ENCODE measurements at places on chromosomes 1 and 21.

DNA sequence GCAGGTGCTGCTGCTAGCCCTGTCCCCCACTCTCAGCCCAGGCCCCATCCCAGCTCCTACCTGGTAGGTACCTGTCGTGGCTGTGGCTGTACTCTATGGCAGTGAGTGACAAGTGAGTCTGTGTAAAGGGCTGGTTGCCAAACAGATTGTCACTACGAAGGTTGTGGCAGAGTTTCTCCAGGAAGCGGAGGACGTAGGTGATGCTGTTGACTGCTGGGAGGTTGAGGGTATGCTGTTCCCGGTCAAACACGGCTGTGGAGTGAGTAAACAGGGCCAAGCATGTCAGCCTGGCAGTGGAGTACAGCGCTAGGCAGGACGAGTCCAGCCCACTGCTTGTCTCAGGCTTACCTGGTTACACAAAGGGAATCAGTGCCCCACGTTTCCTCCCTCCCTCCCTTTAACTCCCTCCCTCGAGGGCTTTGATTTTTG, 24.8 kb upstream of the SLFNL1 start:
- DNase-seq, result no peak

- DNase-seq, result no peak
Measured at GRCh38 chr1:6603238-6603914, 707 bp upstream of the KLHL21 start.

DNA sequence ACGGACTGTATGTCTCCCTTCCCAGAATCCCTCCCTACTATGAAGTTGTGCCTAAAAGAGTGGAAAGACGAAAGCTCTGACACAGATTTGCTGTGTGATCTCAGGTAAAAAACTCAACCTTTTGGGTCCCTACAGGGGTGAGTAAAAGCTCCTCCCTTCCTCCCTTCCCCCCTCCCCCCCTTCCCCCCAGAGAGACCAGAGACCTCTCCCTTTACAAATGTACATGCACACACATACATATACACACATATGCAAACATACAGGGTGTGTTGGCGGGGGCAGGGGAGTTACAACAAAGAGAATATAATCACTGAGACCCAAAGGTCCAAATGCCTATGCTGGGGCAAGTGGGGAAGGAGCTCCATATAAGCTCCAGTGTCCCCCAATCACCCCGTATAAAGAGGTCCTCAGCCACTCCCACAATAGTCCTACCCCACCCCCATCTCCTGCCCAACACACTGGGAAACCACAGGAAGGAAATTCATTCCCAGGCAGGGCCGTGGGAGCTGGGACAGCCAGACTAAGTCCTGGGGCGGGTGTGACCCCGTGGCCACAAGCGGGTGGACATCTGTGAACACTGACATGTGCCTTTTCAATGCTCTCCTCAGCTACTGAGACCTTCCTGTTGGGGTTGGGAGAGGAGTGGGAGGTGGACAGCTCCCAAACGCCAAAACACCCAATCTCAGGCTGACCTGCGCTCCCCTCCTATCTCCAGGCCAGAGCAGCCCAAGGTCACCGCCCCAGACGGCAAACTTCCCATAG, 2.0 kb downstream of the MEF2D start:
- DNase-seq, result no peak

DNA sequence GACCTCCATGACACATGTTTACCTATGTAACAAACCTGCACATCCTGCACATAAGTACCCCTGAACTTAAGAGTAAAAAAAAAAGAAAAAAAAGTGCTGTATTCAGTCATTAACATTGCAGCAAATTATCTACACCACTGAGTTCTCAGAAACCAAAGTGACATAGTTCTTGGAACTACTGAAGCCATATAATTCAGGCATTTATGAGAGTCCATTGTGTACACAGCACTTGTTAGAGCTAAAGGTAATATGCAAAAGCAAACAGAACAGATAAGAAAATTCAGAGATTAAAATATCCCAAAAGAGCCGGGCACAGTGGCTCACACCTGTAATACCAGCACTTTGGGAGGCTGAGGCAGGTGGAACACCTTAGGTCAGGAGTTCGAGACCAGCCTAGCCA, 38.0 kb downstream of the F5 start:
- no peak for DNase-seq

- DNase-seq, result no peak
Measured at GRCh38 chr1:59553371-59553770, 256.5 kb downstream of the FGGY start.

DNA sequence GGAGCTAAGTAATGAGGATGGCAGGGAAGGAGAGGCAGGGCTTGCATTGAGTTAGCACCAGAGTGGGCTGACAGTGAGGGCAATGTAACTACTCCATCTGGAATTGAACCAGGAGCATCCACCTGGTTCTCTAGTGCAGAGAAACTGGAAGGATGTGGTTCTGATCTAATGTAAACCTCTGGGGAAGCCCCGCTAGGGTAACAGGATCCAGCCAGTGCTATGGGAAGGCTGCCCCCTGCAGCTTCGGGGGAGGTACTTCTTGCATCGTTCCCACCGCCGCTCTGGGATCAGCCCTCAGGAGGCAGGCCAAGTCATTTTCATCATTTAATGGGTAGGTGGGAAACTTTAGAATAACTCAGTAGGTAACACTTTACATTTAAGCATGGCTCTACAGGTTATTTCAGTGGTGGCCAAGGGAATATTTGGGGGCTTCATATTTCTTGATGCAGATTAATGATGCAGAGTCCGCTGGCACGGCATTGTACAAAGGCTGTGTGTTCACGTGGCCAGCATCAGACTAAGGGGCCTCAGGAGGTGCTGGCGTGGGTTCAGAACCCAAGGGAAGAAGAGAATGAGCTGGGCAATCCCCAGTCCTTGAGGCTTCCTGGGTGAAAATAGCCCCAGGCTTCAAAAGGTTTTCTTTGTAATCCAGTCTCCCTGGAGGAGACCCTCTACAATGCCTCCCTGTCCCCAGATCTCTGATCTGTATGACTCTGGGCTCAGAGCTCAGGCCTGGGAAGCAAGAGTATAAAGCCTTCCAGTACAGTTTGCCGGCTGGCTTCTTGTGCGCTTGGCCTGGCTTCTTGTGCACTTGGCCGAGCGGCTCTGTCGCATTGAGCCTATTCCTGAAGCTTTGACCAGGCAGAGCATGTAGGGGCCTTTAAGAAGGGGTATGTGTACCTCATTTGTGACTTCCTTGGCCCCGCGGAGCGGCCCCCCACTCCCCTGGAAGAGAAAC, 26.4 kb upstream of the KAZN start:
- no peak for DNase-seq

DNA sequence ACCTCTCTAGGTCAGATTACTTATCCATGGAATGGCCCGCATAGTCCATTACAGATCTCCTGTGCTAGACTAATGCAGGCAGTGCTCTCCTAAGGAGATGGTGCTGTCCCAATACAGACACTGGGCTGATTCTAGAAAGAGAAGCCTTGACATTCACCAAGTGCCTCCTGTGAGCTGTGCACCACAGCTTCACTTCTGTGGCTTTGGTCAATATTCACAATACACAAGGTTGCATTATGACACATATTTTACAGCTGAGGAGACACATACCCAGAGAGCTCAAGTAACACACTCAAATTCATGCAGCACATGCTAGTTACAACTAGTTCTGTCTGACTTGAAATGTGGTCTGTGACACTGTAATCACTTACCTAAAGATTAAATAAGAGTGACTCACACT, 59.4 kb upstream of the LRRC8B start:
- no peak for DNase-seq

All from type B pancreatic cell (in vitro differentiated cells).